Left renal cortex interstitium (tissue), 4 donors: ENCODE measurements at places on chromosomes 5 and 9. TPM values are rescaled to one million over a fixed set of nuclear protein-coding genes. Genes with fewer than 3 reads are reported as not detected.
A peak's percentile ranks its signal among the peaks of the same experiment; 100 is the strongest.

DNA sequence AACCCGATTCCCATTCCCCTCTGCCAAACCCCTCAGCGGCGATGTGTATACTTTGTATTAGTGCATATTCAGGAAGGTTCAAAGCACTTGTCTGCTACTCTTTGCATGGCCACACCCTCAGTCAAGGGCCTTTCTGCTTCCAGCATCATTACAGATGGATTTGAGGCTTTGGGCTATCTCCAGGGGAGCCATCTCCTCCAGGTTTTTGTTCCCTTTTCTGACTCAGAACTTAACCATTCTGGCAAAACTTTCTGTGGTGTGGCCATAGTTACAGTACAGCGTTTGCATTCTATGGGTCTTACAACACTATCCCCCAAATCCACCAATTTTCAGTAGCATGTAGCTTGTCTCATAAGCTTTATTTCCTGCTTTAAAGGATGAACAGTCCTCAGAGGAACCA is 36.0 kb upstream of the SVEP1 start:
- DNase-seq = no peak

GRCh38 chr9:124399323-124399967 is 15.8 kb downstream of the PSMB7 start:
- no peak for DNase-seq

DNA sequence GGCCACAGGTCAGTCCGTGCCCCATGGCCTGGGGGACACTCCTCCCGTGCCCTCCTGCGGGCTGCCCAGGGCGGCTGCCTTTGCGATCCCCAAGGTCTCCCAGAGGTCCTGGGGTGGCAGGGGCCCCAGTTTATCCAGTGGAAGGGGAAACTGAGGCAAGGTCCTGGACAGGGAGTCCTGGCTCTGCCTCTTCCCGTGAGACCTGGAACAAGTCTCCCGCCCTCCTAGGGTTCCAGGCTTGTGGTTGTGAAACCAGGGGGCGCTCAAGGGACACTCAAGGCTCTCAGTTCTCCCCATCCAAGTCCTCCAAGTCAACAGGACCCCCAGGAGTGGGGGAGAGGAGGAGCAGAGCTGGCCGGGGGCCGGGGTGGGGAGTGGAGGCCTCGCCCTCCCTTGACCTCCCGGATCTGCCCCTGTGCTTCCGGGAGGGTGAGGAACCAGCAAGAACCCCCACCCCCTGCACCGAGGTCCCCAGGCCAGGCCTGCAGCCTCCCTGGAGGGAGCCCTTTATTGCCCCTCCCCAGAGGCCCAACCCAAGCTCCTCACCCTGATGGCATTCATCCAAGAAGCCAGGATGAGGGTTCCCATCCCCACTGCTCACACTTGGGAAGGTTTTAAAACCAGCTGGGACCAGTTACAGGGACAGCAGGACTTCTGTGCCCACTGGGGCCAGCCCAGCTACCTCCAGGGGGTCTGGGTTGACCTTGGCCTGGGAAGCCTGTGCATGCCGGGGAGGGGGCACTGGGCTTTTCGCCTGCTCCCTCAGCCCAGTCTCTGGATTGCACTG is 24.7 kb upstream of the TMEM250 start:
- DNase-seq = no peak

DNA sequence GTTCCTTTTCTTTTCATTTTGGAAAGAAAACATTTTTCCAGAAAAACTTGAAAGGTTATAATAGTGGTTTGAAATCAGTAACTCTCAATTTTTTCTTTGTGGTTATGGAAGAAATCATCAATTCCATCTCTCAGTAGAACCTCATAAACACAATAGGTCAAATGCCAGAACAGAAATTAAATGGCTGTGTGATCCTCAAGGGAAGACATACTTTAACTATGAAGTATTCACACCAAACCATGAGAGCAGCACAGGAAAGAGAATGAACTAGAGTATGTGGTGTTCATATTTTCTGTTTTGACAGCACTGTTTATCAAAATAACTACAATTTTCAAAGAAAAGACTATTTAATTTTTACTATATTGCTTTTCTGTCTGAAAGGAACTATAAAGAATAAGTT is 29.7 kb upstream of the EFNA5 start:
- no peak for DNase-seq

DNA sequence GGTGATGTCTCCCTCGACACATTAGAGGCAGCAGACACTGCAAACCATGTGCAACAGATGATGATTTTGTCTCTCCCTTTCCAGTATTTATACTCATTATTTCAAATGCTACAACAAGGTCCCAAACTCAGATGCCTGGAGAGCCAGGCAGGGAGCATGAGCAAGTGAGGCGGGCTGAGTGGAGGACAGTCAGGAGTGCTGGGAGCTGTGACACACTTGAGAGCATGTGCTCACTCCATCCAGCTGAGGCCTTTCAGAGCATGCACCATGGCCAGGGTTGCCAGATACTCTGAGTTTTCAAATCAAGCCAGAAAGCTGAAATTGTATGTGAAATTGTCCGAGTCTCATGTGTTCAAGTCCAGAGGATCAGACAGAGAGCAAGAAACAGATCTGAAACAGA is 55.8 kb upstream of the SLC2A8 start:
- DNase-seq = no peak

- DNase-seq = no peak
Measured at GRCh38 chr5:40486437-40487275, 193.1 kb upstream of the PTGER4 start.

DNA sequence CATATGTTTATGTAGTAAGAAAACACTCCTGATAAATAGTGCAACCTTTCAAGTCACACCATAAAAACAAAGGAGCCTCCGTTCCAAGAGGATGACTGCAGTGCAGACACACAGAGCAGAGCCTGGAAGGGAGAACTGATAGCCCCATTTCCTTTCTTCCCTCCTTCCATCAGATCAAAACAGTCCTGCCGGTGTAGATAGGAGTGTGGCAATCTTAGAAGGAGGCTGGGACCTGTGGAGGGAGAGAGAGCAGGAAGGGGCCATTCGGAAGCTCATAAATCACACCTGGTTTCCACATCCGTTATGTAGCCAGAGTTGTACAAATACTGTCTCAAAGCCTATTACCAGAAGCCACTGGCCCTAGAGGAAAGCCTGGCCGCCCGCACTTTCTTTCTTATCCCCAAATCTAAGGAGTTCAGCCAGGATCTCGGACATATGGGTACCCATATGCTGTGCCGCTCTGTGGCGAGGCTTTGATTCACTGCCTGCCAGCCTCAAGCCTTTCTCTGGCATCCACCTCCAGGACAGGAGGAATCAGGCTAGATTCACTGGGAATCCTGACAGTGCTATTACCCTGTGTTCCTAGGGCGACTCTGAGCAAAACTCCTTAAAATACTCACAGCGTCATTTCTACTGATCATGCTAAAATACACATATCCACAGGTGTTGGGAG is 26.9 kb downstream of the DAP start:
- DNase-seq = peak; percentile 48

- DNase-seq = no peak
Measured at GRCh38 chr5:57417971-57418370, 64.6 kb downstream of the ACTBL2 start.

DNA sequence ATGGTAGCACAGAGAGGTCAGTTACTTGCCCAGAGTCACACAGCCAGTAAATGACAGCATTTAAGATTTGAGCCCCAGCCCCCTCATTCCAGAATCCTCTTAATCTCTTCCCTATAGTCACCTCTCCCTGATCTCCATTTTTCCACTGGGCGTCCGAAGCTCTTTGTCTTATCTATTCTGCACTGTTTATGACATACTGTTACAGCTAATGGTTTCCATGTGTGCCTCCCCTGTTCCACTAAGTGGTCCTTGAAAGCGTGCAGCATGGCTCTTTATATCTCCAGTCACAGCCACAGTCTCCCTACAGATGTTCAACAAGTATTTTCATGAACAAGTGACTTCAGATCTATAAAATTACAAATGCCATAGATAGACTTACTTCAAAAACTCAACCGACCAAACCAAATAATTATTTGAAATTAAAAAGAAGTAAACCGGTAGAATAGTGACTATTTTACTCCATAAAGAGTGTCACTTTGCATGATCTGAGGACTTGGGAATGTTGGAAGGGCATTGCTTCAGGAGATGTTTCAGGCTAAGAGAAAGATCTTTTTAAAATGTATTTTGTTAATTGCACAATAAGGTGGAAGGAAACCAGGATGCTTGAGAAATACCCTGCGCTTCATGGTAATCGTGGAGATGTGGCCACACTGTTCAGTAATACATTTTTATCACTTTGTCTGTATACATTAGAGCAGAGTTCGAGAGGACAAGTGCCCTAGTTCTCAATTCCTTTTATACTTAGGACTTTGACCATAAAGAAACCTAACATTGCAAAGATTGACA is 237.2 kb downstream of the FBXL7 start:
- no peak for DNase-seq

DNA sequence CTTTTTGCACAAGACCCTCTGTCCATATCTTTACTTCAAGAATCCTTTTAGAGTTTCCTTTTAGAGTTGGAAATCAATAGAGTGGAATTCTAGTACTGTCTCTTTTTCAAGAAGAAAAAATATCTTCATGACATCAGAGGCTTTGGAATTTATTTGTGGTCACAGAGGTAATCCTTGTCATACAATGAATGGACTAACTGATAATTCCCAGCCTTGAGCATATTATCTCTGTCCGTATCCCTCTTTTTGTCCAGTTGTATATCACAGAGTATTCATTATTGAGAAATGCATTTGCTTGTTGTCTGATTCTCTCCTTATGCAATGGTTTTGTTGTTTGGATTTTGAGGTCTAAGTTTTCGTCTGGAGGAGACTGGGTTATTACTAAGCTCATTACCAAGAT is 82.0 kb upstream of the HAPLN1 start:
- DNase-seq = no peak

DNA sequence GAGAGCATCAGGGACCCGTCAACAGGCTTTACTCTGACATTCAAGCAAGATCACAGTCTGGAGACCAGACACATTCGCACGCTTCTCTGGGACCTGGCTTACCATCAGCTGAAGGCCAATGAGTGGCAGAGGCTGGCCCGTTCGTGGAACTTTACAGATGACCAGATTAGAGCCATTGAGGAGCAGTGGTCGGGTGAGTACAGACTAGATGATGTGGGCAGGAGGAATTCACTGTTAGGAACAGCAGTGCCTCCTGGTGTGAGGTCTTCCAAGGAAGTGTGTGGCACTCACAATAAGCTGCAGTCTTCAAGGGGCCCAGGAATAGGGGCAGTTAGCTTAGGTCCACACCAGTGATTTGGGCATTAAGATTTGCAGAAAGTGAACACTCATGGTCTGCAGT is 50.4 kb downstream of the POC5 start:
- DNase-seq = no peak

GRCh38 chr5:136963504-136963903 is 535.6 kb downstream of the SPOCK1 start:
- DNase-seq = no peak

- no peak for DNase-seq
Measured at GRCh38 chr9:76652894-76653293, 111.3 kb upstream of the PCA3 start.

GRCh38 chr9:15735083-15735857 is 182.4 kb downstream of the CCDC171 start:
- DNase-seq = no peak

GRCh38 chr5:157915638-157916037 is 56.7 kb upstream of the CLINT1 start:
- no peak for DNase-seq

- no peak for DNase-seq
Measured at GRCh38 chr5:79143684-79144379, 32.2 kb downstream of the BHMT start.

DNA sequence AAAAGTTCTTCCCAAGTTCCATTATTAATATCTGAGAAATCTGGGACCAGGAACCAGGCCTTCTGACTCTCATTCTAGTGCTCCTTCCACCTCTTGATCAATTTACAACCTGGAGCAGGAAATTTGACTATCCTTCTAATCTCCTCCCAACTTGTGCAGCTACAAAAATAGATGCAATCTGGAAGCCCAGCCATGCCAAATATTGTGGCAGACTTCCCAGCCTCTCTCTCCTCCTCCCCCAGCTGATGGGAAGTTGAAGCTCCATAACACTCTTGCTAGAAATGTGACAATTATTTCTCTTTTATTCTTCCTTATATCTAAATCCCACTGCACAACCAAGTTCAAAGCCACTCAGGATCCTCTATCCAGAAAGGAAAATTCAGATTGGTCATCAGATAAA is 252.1 kb downstream of the SEC61B start:
- DNase-seq = no peak

DNA sequence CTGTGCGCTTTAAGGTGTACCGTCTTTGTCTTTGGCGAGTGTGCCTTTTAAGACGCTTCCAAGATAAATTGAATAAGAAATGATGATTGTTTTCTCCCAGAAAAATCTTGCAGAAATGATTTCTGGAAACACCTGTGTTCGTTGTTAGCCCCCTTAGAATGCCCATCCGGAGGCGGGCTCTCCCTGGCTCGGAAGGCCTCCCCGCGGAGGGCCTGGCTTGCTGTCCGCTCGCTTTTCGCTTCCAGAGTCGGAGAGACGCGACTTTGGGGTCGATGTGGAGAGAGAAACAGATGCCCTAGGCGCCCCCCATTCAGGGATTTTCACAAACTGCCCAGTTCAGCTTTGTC is 23.9 kb downstream of the LECT2 start:
- no peak for DNase-seq

Gene PRLR
- polyA plus RNA-seq = 38.4 TPM

Gene TMEM174
- polyA plus RNA-seq = 24.3 TPM

Gene WNT8A
- polyA plus RNA-seq = 0.11 TPM

Gene SLC12A2
- polyA plus RNA-seq = 37.1 TPM

Gene NTNG2
- polyA plus RNA-seq = 0.34 TPM

Gene SH3GL2
- polyA plus RNA-seq = 4.0 TPM

Gene EQTN
- 0.34 TPM for polyA plus RNA-seq

Gene CMBL
- 33.3 TPM for polyA plus RNA-seq

Gene PCDHA9
- 0.05 TPM for polyA plus RNA-seq

Gene EGFL7
- polyA plus RNA-seq = 62.7 TPM

Gene RXRA
- 38.2 TPM for polyA plus RNA-seq

Gene DUSP1
- polyA plus RNA-seq = 32.7 TPM

Gene SOX30
- polyA plus RNA-seq = 0.51 TPM

Gene EDIL3
- polyA plus RNA-seq = 61.7 TPM

Gene PDE6A
- 0.20 TPM for polyA plus RNA-seq
